ENCODE measurements at places on chromosomes 1 and 21.

DNA sequence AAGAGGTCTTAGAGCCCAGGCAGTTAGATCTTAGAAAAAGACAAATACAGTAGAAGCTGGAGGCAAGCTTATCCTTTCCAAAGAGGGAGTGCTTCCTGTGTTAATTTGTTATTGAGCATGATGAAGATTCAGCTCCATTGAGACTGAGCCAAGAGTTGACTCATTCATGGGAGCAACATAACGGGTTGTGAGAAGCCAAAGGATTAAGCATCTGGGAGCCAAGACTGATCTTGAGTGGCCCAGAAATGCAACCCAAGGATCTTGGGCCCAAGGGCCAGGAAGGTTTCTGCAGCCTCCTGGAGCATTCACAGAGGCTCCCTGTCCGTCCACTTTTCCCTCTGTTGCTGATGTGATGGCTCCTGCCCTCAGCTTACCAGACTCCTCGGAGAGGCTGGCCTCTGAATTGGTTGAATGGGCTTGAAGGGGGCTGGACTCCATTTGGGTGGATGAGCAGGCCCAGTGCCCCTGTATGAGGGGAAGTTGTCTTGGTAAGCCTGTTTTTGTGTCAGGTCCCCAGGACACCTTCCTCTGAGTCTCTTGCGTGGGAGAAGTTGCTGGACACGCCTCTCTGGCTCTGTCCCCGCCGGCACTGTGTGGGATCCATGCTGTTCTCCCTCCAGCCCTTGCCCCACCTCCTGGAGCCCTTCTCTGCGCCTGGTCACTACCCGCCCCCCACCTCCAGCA is 42.4 kb downstream of the PDE9A start:
- DNase-seq, result no peak

DNA sequence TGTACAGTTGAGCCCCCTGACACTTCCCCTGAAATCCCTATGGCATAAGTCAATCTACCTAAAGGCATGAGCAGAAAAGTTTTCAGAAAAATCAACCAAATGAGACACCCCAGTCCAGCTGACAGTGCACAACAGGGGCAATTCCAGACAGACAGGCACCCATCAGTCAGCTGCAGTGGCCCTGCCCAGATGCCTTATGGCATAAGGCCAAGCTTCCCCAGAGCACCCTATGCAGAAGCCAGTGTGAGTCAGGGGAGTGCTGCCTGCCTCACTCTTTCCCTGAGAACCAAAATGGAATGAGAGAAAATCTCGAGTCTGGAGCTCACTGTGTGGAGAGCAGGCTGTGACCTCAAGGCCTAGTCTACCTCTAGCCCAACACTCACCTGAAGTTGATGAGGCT is 38.1 kb downstream of the MRAP start:
- DNase-seq, result no peak

- DNase-seq, result no peak
These were observed 107.7 kb upstream of the USP24 start for GRCh38 chr1:55322842-55323241.

- DNase-seq, result no peak
These were observed 747 bp downstream of the ADAMTS1 start for GRCh38 chr21:26844258-26845065.

DNA sequence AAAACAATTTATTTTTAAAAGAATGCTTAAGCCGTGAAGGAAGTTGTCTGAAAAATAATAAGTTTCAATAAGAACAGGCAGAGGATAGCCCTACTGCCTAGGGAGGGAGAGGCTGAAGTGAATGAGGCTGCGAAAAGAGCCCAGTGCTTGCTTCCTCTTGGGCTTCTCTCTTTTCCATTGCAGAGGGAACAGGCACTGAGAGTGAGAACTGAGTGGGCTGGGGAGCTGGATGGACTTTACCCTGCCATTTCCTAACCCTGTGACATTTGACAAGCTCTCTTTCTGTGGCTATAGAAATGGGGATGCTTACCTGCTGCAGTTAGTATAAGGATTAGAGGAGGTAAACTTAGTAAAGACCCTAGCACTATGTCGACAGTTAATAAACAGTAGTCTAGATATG is 30.0 kb downstream of the TENT5C start:
- DNase-seq, result no peak

GRCh38 chr1:34663031-34663430 is 91.8 kb upstream of the GJB5 start:
- DNase-seq, result no peak

GRCh38 chr1:24027838-24028468 is 47.8 kb upstream of the SRSF10 start:
- DNase-seq, result no peak

- DNase-seq, result no peak
These were observed 3.1 kb upstream of the TRIM45 start for GRCh38 chr1:117124661-117125060.

DNA sequence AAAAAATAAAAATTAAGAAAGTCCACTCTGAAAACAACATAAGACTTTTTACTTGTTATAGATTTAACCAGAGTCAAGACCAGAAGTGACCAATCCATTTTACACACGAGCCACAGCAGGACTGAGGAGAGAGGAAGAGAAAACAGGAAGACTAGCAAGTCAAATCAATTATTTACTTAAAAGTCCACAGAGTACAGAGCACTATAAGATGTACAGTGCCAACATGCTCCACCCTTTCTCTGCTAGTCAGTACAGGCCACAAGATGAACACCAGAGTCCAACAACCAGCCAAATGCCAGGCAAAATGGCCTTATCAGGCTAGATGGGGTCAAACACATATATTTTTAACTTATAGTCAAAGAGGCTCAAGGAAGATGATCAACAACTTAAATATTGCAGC is 19.5 kb downstream of the LUZP1 start:
- no peak for DNase-seq
